Stimulated activated CD8-positive, alpha-beta memory T cell treated with anti-CD3 and anti-CD28 coated beads, Interleukin-7, amount 100 ng/mL, for 48 hours (primary cell): ENCODE measurements at places on chromosomes 1 and 21.

DNA sequence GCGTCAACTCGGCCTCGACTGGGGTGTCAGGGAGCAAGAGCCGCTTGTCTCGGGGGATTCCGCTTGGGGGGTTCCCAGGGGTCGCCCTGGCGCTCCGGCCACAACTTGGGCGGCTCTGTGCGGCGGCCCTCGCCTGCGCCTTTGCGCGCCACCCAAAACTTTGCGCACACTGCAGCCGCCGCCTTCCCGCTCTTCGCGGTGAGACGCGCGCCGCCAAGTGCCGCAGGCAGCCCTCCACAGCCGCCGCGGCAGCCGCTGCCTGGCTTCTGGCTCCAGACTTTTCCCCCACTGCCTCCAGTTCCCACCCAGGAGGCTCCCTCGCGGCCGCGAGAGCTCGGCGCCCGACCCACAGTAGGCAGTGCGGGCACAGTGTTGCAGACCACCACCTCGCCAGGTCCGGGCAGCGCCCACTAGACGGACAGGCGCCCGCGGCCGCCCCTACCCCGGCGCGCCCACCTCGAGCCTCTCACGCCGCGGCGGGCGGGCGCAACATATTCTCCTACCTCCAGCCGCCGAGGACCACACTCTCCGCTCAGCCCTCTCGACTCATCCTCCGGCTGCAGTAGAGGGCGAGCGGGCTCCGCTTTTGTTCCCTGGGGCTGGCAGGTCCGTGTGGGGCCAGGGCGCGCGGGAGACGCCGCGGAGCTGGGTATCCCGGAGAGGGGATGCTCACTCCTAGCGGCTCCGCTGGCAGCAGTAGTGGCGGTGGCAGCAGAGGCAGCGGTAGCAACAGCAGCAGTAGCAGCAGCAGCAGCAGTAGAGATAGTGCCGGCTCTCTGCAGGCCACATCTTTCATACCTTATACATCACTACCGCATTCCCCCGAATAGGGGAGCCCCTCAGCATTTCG, 296.6 kb downstream of the OMA1 start:
- DNase-seq = no peak

DNA sequence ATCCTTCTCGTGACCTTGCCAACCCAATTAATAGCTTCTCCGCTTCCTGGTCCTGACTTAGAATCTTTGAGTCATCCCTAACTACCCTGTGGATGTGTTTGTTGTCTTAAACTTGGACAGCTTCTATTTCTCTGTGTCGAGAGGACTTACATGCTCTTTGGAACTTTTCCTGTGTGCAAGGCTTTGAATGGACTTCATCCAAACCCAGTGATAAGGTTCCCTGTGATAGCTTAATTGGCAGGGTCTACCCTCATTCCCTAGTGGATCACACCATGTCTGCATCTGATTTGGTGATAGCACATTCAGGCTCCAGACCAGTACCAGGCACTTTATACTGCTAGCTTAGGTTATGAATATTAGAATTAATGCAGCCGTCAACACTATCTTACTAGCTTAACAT, 378.2 kb upstream of the KAZN start:
- DNase-seq = no peak

- no peak for DNase-seq
Measured at GRCh38 chr1:58773406-58773840, 10.4 kb downstream of the JUN start.

DNA sequence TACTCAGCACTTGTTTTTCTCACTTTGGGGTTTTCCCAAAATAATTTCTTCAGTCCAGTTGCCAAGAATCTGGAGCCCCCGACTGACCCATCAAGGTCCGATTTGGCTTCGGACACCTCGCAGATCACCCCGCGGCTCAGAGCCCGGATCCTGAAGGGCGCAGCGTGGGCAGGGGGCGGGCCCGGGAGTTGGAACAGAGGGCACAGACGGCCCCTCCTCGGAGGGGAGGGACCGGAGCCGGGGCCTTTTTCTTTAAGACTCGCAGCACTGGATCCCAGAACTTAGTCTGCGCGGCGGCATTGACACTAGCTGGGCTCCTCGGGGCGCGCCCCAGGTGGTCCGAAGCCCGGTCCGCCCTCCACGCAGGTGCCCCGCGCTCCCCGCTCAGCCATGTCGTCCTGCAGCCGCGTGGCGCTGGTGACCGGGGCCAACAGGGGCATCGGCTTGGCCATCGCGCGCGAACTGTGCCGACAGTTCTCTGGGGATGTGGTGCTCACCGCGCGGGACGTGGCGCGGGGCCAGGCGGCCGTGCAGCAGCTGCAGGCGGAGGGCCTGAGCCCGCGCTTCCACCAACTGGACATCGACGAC, at the start of gene CBR3:
CBR3 (plus strand) TSS at position 277 of the 588 bp plus-strand sequence; CDS start at position 391, 114 bp downstream.
- DNase-seq = no peak

- DNase-seq = no peak
Measured at GRCh38 chr1:243507672-243508302, 251.9 kb downstream of the SDCCAG8 start.

GRCh38 chr1:29601021-29601420, 364.7 kb downstream of the PTPRU start:
- no peak for DNase-seq

DNA sequence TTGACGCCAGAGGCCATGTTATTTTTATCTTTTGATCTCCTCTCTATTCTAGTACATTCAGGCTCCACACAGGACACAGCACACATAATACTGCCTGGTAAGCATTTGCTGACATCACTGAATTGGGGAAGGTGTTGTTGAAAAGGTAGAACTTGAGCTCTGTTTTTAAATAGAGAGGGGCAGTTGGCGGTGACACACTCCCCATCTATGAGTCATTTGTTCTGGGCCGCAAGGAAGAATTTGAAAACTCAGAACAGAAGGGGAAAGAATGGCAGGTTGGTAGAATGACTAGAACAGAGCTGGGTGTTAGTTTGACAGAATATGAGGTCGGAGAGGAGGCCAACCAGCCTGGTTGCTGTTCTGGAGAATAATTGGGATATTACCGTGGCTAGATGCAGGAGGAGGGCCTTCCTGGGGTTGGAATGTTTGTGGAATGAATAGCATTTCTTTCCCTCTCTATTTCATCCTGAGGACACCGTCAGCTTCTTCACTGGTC, 52.1 kb upstream of the ERRFI1 start:
- no peak for DNase-seq

DNA sequence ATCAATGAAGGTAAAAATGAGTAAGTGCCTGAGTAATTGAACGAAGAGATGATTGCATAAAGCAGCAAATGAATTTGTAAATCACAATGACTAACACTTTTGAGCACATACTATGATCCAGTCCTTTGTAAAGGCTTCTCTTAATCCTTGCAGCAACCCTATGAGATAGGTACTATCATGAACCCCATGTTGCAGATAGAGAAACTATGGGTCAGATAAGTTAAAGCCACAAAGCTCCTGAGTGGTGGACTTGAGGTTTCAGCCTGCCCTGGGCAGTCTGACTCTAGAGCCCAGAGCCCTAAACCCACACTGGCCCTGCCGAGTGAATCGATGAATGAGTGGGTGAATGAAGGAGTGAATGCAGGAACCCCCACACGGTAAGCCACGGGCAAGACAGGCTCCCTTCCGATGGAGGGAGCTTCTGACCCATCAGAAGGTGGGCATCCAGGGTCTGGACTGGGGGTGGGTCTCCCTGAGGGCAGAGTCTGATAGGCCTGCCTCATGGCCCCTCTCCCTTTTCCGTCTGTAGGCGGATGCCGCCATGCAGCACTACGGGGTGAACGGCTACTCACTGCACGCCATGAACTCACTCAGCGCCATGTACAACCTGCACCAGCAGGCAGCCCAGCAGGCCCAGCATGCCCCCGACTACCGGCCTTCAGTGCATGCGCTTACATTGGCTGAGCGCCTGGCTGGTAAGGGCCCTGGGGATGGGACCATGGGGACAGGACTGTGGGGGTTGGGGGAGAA, 17.0 kb downstream of the DMBX1 start:
- DNase-seq = no peak

DNA sequence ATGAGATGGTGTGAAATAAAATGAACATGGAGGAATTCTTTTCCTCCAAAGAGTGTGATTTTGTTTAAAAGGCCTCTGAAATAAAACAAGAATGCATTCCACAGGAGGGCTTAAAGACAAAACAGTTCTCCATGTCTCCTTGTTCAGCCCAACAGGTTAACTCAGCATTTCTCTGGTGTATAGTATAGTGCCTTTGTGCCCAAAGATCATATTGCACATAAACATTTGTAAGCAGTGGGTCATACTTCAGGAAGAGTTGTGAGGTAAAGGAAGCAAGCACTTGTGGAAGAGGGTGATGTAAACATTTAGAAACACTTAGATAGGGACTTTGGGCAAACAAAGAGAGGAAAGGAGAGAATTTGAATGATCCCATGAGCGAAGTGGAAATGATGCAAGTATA, 433.9 kb downstream of the SIPA1L2 start:
- DNase-seq = no peak

GRCh38 chr1:205676002-205676401, 4.3 kb downstream of the SLC45A3 start:
- DNase-seq = no peak
